ENCODE measurements at places on chromosomes 3 and 15.
A peak's percentile ranks its signal among the peaks of the same experiment; 100 is the strongest.

GRCh38 chr3:11551036-11551435, 92.7 kb downstream of the VGLL4 start:
- no peak for DNase-seq

DNA sequence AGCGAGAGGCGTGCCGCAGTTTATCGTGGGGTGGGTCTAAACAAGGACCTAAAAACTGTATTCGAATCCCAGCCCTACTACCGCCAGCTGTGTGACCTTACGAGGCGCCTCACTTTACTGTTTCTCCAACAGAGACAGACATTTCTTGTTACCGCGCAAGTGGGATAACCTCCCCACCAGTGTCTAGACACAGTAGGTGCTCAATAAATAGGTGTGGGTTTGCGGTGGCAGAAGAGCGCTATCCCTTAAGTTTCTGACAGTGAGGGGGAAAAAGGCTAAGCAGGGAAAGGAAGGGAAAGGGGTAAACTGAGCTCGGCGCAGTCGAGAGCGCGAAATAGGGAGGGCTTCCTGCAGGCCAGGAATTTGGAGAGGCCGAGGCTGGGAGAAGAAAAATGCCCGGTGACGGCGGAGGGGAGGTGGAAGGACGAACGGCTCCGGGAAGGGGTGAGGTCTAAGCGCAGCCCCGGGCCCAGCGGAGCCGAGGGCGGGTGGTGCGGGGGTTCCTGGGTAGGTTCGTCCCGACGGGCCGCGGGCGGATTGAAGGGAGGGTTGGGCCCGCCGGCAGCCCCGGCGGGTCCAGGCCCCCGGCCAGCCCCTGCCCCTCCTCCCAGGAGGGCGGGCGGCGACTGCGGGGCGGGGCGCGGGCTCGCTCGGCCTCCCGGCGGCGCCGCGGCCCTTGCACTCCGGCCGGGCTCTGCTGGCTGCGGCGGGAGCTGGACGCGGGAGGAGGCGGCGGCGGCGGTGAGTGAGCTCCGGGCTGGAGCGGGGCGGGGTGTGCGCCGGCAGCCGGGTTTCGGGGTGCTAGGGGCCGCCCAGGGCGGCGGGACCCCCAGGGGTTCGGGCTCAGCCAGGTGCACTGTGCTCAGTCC, at the start of gene CGNL1:
Gene CGNL1, plus strand, starts transcription at position 679 of the 869 bp plus-strand sequence. CDS start 61,495 bp downstream, outside the sequence.
- no peak for DNase-seq

DNA sequence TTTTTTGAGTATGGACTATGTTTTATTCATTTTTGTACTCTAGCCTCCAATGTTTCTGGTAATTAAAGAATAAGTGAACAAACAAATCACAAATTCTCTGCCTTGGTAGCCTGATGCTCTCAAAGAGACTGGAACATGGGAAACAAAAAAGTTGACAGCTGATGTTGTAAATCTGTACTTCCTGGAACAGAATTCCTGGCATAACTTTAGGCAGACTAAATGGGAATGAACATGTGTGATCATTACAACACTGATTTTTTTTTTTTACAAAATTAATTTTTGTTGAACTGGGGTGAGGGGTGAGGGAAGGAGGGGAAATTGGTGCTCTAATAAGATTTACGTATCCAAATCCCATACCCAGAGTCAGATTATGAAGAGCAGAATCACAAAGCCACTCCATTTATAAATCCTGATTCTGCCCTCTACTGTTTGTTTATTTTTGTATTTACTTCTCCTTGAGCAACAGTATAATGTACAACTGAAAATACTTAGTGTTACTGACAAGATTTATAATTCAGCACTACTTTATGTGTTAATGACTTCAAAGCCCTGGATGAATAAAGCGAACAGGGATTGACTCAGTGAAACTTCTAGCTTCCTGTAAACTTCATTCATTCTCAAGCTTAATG, 165.0 kb downstream of the FRMD5 start:
- no peak for DNase-seq

DNA sequence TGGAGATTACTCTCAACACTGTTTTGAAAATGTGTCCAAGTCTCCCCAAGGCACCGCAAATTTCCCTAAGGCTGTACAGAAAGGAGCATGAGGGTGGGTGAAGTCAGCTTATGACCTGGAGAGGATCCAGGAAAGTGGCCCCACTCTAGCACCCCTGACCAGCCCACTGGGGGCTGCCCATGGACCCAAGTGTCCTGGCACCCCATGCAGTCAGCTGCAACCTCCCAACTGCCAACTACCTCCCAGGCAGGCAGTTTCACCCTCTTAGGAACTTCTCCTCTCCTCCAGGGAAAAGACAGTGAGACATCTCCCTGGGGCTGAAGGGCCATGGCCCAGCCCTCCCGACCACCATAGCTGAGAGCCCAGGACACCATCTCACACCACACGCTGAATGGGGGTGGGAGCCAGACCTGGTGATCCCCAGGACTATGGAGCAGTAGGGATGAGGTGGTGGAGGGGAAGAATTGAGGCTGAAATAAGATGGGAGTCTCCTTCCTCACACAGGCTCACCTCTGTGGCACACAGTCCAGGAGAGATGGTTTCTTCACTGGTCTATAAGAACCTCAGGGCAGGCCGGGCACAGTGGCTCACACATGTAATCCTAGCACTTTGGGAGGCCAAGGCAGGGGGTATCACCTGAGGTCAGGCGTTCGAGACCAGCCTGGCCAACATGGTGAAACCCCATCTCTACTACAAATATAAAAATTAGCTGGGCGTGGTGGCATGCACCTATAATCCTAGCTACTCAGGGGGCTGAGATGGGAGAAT, 104.4 kb downstream of the DAPK2 start:
- DNase-seq, result peak; percentile 54

DNA sequence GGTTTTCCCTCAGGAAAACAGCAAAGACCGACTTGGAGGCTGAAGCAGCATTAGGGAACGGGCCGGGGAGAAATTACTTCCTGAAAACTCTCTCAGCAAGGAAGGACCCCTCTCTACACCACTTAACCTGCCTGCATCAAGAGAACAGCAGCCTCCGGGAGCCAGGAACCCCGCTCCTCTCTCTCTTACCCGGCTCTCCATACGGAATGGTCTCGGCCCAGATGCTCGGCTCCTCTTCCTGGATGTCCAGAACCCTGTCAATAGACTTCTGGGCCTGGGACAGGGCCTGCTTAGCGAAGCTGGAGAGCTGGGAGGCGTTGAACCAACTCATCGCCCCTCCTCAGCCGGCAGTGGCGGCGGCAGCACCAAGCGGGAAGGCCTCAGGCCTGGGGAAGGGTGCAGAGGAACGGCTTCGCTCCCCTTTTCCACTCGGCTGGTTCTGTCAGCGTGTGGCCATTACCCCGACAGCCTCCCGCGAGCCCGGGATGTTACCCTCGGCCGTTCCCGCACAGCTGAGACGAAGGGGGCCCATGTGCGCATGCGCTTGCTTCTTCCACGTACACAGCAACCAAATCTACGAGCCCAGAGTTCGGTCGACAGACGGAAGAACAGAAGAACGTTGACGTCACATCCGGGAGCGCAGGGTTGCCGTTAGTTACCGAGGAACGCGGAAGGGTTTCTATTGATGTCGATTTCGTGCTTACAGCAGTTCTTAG, at the start of gene TMF1:
Gene TMF1, minus strand, starts transcription at position 578 of the 716 bp plus-strand sequence. Its CDS starts 247 bp downstream, at position 331.
- DNase-seq, result peak; percentile 99

- no peak for DNase-seq
Measured at GRCh38 chr15:82999426-82999825, 12.0 kb downstream of the C15orf40 start.

DNA sequence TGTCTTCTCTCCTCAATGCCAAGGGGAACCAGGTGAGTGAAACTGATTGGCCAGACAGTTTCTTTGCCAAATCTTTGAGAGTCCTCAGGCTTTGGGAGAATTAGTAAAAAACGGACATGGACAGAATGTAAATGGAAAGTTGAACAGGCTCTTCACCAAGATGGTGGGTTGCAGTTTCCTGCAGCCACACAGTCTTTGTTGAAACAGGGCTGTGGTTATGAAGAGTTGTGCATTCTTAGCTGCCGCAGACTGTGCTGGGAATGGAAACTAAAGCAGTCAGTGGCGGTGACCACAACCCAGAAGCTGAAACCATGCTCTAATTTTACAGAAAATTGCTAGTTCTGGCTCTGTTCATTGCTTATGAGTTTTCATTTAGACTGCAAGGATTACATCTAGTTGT, 42.1 kb upstream of the TASOR start:
- DNase-seq, result no peak

DNA sequence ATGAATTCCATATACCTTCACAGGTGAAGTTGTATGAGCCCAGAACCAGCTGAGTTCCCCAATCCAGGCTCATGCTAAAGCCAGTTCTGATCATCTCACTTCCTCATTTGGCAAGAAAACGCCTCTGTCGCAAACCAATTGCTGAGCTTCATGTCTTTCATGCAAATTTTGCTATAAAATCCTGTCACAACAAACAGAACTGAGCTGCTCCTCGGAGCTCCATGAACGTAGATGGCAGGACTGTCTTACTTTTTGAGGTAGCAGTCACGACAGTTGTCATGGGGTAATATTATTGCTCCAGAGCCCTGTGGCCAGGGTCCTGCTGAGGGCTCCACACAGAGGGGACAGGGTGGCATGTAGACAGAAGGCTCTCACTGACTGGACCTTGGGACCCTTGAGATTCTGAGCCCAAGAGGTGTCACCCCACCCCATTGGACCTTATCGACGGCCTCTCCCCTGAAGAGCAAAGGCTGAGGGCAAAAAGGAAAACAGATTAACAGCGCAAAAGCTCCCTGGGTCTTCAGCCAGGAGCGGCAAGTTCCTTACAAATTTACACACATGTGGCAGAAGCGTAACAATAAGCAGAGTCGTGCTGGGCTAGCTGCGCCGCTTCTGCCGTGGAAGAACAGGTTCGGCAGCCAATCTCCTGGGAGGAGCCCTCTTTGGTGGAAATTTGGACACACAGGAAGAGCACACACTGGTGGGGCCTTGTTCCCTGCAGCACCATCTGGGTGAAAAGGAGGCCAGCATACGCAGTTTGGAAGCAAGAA, 249.2 kb downstream of the OPA1 start:
- peak; percentile 57 for DNase-seq

GRCh38 chr15:25224396-25224795, 214.4 kb downstream of the UBE3A start:
- DNase-seq, result no peak

GRCh38 chr3:25768851-25769250, 14.4 kb downstream of the NGLY1 start:
- no peak for DNase-seq

- no peak for DNase-seq
Measured at GRCh38 chr3:190305406-190305805, 16.8 kb downstream of the CLDN1 start.

- DNase-seq, result no peak
Measured at GRCh38 chr15:92165001-92165346, 228.7 kb upstream of the ST8SIA2 start.

- DNase-seq, result no peak
Measured at GRCh38 chr15:81049835-81050234, 49.1 kb downstream of the TLNRD1 start.

GRCh38 chr3:180466401-180467011, 135.5 kb upstream of the TTC14 start:
- no peak for DNase-seq

DNA sequence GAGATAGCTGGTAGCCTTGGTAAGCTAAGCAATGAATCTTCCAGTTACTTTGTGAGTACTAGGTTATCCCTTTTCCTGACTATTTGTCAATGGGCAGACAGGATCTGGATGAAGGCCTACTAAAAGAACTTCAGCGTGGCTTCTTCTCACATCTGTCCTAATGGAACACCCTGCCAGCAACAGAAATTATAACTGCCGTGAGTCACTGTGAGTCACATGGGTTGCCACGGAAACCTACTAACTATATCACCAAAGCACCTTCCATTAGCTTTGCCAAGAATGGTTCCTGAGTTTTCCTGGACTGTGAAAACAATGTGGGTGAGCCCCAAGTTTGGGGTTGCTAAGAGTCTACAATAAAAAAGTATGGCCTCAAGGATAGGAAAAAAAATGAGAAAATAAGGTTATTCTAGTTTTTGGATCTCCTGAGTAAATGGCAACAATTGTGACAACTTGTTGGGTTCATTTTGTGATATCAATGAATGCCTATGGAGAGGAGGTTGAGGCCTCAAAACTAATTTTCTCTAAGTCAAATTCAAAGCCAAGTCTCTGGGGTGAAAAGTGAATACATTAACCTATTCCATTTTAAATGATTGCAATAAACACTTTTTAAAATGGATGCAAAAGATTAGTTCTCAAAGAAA, 195.1 kb upstream of the ICE2 start:
- peak; percentile 75 for DNase-seq

GRCh38 chr3:107431246-107432012, 54.2 kb downstream of the CCDC54 start:
- peak; percentile 72 for DNase-seq

DNA sequence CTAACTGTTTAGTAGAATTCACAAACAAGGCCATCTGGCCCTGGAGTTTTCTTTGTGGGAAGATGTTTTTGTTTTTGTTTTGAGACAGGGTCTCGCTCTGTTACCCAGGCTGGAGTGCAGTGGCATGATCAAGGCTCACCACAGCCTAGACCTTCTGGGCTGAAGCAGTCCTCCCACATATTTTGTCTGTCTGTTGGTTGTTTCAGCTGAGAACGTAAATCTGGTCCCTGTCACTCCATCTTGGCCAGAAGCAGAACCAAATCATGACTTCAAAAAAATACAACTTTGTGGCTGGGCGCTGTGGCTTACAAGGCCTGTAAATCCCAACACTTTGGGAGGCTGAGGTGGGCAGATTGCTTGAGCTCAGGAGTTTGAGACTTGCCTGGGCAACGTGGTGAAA, 27.1 kb downstream of the MRAS start:
- no peak for DNase-seq

GRCh38 chr15:75606711-75607699, 18.5 kb downstream of the SNUPN start:
- no peak for DNase-seq

DNA sequence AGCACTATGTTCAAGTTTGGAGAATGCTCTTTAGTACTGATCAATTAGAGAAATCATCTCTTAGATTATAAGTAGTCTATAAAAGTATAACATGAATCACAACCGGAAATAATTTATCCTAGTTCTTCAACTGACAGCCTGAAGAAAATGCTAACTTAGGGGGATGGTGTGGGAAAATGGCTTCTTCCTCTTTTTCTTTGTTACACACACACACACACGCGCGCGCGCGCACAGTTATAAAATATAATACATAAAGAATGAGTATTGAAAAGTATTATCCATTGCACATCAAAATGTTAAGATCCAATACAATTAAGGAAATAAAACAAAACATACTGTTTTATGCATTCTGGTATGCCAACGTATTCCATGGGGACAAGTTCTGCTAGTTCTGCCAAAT, 11.2 kb upstream of the GTF2A2 start:
- DNase-seq, result no peak

Data from right atrium auricular region (tissue), 2 donors.